HT1080 (cell line): ENCODE measurements at places on chromosomes 4 and X. TPM values are rescaled to one million over a fixed set of nuclear protein-coding genes. Genes with fewer than 3 reads are reported as not detected.

GRCh38 chr4:52376132-52376704, 282.9 kb downstream of the USP46 start:
- DNase-seq: peak; percentile 63

GRCh38 chr4:119233750-119234149, 21.2 kb downstream of the USP53 start:
- no peak for DNase-seq

- no peak for DNase-seq
Observed at GRCh38 chr4:25857403-25857802, 5.4 kb downstream of the SEL1L3 start.

DNA sequence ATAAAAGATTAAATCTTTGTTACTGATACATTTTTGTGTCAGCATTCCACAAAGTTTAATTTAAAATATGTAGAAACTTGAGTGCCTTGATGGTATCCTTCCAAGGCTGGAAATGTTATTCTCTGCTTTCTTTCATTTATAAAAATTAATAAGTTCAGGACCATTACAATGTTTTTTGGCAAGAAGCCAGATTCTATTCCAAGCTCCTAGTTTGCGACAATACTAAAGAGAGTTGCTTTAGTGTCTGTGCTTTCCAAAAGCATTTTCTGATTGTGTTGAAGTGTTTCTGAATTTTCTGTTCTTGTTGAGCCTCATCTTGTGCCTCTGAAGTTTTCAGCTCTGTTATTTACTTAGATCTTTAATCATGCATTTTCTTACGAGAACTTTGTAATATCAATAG, 516.2 kb downstream of the KCTD8 start:
- DNase-seq: no peak

DNA sequence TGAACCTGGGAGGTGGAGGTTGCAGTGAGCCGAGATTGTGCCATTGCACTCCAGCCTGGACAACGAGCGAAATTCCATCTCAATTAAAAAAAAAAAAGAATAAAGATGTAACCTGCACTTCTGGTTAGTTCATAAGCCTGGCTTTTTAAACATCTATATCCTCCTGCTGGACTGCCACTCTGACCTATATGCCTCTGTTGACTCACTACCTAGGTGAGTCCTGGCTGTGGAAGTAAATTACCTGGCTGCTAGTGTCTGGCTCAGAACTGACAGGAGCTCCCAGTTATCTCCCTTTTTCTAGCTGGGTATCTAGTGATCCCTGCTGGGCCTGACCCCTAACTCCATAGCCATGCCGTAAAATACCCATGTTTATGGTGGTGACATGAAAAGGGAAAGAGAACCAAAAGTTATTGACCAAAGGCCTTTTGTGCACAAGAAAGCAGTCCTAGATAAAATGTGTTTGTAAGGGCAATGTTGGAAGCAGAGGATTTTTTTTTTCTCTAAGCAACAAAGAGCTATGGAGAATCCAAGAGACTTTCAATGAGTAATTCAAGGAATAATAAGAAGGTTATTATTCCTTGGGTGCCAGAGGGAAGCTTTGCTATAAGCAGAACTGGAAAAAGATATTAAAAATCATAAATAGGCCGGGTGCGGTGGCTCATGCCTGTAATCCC, 10.4 kb upstream of the G3BP2 start:
- no peak for DNase-seq

Gene SSR4
- total RNA-seq: 76.9 and 89.2 TPM in 2 replicates

DNA sequence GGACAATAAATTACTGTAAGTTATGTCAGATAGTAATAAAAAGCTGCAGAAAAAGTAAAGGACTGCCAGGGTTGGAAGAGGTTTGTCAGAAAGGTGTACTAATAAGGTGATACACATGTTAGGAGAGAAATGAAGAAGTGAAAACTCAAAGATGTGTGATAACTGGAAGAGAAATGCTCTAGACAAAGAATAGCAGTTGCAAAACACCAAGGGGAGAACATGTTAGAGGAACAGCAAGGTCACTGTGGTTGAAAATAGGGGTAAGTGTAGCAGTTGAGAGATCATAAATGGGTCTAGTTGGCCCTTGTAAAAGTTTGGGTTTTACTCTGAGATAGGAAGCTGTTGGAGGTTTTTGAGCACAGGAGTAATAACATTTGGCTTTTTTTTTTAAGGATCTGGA, 46.9 kb downstream of the HSPA4L start:
- DNase-seq: no peak

GRCh38 chrX:47380268-47380667, 9.9 kb downstream of the ZNF157 start:
- DNase-seq: peak; percentile 56

DNA sequence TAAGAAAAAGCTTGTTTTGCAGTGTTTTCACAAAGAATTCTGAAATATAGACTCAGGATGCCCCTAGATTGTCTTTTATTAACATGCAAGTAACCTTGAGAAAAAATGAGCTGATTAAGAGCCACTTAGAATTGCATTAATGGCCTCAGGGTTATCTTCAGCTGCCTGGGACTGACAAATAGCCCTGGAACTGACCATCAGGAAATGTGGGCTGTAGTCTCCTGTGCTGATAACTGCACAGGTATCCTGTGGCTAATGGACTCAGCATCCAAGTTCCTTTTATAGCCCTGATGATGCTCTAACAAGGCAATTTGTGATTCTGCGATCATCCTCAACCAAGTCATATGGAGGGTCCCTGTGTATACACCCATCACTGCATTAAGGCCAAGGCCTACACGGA, 17.0 kb downstream of the CA5B start:
- DNase-seq: no peak

- no peak for DNase-seq
Observed at GRCh38 chr4:6453688-6453990, 18.8 kb downstream of the PPP2R2C start.

- DNase-seq: no peak
Observed at GRCh38 chr4:154911097-154911496, 130.0 kb downstream of the RBM46 start.

GRCh38 chr4:92299152-92299551, 4.6 kb upstream of the GRID2 start:
- DNase-seq: no peak

- no peak for DNase-seq
Observed at GRCh38 chr4:7414736-7415510, 19.8 kb downstream of the PSAPL1 start.

GRCh38 chr4:3174371-3175338, 74.3 kb upstream of the MSANTD1 start:
- DNase-seq: no peak

DNA sequence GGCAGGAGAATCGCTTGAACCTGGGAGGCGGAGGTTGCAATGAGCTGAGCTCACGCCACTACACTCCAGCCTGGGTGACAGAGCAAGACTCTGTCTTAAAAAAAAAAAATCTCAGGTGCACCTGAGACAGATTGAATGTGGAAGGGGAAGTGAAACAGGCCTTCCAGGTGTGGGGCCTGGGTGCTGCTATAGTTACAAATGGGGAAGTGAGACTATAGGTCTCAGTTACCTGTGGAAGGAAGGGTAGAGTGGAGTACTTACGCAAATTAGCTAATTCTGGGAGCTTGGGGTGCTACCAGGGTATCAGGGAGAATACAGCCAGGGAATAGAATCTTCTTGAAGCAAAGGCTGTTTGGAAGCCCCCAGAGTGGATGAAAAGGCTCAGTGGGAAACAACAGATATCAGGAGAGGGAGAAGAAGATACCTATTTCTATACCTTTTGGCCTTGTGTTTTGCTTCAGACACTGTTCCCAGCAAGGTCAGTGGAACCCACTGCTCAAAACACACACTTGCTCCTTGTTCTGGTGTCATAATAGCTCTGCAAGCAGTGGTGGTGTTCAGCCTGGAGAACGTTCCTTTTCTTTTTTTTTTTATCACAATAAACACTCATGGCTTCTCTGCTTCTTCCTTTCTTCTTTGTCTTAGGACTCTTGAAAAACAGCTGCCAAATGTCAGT, 7.0 kb downstream of the CD38 start:
- DNase-seq: no peak
